Muscle of back (tissue), 13 donors: ENCODE measurements at places on chromosomes 3 and 15. TPM values are rescaled to one million over a fixed set of nuclear protein-coding genes. Genes with fewer than 3 reads are reported as not detected.

- DNase-seq = no peak
Measured at GRCh38 chr3:115161866-115162265, 14.8 kb upstream of the ZBTB20 start.

DNA sequence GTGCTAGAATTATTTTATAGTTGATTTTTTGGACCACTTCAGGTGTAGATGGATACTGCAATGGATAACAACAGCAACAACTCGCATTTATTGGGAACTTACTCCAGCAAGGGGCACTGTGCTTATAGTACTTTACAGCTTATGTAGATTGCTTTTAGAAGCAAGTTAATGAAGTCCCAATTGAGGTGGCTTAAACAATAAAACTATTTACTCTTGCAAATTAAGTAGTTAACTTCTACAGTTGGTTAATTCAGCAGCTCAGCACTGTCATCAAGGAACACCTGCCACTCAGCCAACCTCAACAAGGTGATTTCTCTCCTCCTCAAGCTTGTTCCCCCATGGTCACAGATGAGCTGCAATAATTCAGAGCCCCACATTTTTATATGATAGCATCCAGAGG lies 124.1 kb downstream of the RASA2 start:
- no peak for DNase-seq

DNA sequence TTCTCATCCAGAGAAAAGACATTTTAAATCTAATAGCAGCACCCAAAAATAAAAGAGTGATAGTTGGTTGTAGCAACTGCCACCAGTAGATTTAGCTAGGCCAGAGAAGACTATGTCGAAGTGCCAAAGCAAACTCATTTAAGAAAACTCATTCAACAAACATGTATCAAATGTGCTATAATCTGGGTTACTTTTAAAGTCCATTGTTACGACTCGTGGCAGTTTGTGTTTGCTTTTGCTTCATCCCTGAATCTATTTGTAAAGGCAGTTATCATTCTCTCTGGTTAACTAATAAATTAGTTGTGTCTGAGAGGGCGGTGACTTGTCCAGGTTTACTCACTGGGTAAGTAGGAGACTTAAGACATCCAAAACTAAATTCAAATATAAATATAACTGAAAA lies 159.4 kb downstream of the ZIC4 start:
- DNase-seq = no peak

Gene FOXL2NB
- 0.13 TPM for polyA plus RNA-seq

Gene GOLGA6D
- polyA plus RNA-seq = 0.43 TPM
